ENCODE measurements at places on chromosomes 2 and 18.

GRCh38 chr18:58416704-58417683 lies 211.9 kb downstream of the ALPK2 start:
- no peak for DNase-seq

DNA sequence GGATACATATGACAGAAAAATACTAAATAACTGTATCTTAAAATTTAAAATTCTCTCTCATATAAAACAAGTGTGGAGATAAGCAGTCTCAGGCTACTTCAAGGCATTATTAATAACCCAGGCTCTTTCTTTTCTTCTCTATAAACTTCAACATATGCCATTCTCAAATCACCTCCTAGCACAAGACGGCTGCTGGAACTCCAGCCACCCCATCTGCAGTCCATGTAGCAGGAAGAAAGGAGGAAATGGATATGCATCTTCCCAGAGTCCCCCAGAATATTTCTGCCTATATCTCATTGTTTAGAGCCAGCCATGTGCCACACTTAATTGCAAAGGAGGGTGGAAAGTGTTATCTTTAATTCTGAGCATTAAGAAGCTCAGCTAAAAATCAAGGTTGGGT lies 35.3 kb upstream of the NEB start:
- no peak for DNase-seq

- DNase-seq, result no peak
Observed at GRCh38 chr2:26532301-26533250, 54.7 kb upstream of the OTOF start.

DNA sequence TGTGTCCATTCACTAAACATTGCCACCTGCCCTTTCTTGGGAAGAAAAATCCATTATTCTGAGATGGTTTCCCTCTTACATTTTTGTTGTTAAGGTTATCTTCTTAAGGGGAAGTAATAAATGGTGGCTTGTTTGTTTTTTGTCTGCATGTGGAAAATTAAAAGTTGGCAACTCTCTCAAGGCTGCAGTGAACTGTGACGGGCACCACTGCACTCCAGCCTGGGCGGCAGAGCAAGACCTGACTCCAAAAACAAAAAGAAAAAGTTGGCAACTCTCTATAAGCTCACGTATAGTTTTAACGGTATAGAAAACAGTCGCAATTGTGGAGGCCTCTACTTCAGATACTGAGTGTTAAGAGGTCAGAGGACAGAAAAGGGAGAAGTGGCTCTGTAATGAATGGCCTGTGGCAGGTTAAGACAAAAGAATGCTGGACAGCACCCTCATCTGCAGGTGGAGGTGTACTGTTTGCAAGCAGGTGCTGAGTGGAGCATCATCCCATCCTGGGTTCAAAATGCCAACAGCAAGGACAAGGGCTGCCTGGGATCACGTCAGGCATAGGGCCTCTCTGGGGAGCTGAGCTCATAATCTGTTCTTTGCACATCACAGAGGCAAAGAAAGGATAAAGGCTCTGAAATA lies 16.7 kb downstream of the L3MBTL4 start:
- no peak for DNase-seq

- no peak for DNase-seq
Observed at GRCh38 chr2:122960759-122961641, 1064.1 kb upstream of the CNTNAP5 start.

- peak; percentile 8 for DNase-seq
Observed at GRCh38 chr18:59918320-59918755, 18.5 kb downstream of the PMAIP1 start.

DNA sequence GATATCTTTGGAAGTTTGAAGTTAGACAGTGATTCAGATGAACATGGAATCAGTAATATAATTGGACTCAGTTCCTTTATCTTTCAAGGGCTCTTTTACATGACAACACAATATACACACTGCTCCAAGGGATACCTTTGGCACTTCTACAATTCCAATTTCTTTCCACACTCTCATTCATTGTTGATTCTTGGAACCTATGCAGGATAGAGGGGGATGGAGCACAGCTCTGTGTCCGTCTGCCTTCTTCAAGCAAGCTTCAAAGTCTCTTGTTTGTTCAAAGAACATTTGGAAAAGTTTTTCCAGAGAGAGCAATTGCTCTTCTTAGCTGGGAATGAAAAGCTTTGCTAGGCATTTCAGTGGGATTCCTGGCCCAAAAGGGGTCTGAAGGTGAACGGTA lies 276.2 kb upstream of the ZEB2 start:
- DNase-seq, result no peak

All from esophagus squamous epithelium (tissue), 5 donors.